NCI-H1930 (cell line): ENCODE measurements at places on chromosomes 7 and 10.
A peak's percentile ranks its signal among the peaks of the same experiment; 100 is the strongest.

- DNase-seq: no peak
Observed at GRCh38 chr10:88800152-88801125, 2.1 kb upstream of the LIPM start.

DNA sequence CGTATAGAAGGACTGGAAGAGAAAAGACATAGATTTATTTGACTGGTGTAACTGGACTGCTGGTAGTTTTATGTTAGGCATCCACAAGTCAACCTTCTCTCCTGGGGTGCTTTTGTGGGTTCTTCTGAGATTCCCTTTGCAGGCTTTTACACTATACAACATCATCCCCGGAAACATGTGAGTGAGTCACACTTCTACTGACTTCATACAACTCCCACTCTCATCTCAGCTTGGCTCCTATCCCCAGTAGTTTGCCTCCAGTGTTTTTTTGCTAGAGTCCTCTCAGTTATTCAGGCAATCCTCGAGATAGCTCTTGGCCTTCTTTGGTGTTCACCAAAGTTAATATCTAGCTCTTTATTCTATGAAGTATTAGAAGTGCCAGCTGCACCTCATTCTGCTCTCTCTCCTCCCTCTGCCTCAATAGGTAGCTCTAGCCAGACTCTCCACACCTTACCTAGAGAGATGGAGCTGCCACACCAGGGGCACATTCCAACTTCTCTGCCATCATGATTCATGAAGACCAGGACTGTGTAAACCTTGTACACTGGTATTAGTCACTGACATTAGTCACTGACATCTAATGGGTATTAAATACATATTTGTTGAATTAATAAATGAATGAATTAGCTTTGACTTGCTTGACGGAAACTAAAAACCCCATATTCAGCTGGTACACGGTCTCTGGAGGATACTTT, 281.9 kb downstream of the PPP1R3A start:
- DNase-seq: no peak

DNA sequence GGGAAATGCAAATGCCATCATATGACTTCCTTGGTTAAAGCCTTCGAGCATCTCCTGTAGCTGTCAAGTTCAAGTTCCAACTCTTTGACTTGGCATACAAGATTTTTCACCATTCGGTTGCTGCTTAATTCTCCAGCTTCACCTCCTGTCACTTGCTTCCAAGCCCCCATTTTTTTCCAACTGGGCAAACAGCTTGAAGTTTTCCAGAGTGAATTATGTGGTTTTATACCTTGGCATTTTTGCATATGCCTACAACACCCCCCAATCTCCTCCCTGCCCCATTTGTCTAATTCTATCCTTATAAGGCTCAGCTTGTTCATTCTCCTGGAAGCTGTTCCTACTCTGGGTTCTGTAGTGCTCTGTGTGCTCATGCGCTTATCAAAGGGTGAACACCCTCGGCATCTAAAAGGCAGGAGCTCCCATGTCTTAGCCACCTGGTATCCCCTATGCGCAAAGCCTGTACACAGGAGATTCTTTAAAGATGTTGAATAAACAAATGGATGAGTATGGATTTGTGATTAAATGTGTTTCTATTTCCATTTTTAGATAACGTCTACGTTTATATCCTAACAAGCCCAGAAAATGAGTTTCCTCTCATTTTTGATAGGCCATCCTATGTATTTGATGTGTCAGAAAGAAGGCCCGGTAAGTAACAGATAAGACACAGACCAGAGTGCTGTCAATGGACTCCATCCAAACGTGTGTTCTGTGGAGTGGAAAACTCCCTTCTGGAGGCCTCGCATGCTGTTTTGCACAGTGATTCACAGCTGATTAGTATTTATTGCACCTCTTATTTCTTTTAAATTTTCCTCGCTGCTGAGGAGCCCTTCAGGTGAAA, 52.5 kb downstream of the CDHR3 start:
- no peak for DNase-seq

DNA sequence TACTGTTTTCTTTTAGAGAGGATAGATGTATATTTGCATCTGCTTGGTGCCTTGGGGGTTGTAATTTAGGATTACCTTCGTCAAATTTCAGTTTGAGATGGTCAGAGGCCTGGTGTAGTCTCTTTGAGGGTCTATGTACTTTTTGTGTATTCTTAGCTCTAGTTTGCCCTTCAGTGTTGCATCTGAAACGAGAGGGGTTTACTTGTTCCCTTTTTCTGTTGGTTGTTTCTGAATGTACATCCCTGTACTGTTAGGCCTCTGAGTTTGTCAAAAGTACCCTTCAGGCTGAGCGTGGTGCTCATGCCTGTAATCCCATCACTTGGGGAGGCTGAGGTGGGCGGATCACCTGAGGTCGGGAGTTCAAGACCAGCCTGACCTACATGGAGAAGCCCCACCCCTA, 60.0 kb downstream of the MLLT10 start:
- no peak for DNase-seq

DNA sequence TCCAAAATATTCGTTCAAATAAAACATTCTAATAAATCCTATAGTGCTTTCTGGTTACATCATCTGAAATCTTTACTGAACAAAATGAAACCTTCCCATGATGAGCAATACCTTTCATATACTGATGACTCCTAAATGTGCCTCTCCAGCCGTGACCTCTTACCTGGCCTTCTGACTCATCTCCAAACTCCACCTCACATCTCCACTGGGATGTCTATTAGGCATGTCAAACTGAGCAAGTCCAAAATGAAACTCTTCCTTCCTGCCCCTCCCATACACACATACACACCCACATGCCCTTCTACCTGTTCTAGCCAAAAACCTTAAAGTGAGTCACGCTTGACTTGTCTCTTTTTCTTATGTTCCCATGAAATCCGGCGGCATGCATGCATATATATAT, 22.9 kb downstream of the GSAP start:
- DNase-seq: no peak

- DNase-seq: no peak
Observed at GRCh38 chr10:3480281-3480989, 304.6 kb downstream of the KLF6 start.

DNA sequence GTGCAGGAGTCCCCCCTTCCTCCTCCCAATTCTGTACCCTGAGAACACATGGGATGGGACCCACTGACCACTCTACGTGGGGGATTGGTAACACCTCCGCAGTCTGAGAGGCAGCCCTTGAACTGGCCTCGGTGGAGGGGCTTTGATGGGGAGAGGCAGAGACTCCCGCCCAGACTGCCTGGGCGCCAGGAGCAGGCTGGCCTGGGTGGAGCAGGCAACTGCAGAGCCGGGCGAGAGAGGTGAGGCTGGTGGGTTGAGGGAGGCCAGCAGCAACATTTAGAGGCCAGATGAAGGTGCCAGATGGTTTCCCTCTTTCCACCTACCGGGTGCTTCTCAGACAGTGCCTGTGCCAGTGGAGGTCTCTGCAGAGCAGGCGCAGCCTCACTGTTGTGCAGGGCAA, 30.7 kb upstream of the ZNF467 start:
- no peak for DNase-seq

GRCh38 chr7:135490783-135491182, 19.1 kb downstream of the CNOT4 start:
- no peak for DNase-seq

DNA sequence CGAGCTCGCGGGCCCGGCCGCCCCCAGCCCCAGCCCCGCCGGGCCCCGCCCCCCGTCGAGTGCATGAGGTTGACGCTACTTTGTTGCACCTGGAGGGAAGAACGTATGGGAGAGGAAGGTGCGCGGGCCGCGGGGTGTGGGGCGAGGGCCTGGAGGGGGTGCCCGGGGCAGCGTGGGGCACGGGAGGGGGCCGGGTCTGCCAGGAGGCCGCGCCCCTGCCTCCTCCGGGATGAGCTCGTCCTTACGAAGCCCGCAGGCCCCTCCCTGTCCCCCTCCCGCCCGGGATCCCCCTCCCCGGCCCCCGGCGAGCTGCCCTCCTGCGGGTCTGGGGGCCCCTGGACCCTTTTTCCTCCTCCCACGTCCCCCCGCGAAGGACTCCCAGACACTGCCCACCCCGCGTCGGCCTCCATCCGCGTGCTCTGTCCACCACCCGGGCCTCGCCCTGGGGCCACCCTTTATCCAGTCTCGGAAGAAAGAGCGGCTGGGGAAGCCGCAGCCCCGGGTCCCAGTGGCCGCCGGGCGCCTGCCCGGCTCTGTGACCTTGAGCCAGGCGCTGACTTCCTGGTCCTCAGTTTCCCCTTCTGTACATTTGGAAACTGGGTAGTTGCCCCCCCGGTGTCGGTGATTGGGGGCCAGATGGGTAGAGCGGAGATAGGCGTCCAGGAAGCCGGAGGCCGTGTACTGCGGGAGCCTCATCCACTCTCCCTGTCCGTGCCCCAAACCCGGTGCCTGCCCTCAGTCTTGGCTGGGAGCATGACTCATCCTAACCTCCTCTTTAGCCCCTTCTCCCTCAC, 521 bp downstream of the LIMK1 start:
- peak; percentile 65 for DNase-seq

DNA sequence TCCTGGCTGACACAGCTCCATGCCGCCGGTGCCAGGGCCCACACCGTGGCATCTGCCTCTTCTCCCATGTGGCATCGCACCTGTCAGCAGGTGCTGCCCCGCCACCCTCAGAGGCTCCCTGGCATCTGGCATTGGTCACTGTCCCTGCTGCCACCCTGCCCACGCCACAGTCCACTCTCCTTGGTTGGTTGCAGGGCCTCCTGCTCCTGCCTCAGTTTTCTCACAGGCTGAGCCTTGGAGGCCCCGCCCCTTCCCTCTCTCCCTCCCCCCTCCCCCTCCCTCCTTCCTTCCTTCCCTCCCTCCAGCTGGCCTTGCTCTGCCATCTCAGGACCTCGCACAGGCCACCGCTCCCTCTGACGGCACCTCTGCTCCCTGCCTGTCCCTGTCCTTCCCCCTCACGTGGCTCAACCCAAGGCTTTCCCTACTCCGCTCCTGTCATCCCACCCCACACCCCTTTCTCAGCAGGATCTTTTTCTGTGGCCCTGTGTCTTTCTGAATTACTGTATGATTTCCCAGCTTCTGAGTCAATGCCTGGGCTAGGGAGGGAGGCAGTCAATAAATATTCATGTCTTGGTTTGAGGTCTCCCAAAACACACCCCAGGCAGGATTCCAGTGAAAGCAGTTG, 87.4 kb downstream of the INPP5A start:
- DNase-seq: no peak

- DNase-seq: no peak
Observed at GRCh38 chr10:76666891-76667290, 970.7 kb downstream of the KCNMA1 start.

- DNase-seq: no peak
Observed at GRCh38 chr10:102090772-102091171, 25.6 kb downstream of the HPS6 start.

- DNase-seq: no peak
Observed at GRCh38 chr10:118851062-118852035, 96.6 kb upstream of the CACUL1 start.

DNA sequence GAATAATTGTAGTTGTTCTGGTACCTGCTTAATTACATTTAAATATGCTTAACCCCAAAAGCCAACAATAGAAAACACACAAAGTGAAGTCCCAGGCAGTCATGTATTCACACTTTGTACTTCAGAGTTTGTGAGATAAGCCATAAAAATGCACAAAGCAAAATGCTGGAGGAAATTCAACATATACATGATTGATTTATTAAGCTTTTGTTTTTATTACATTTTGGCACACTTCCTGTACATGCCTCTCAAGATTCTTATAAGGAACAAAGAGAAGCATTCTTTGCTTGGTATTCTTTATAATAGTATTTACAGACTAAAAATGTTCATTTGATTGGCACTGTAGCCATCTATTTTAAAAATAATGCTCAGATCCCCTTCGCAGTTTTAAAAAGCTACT, 107.7 kb upstream of the ANK3 start:
- DNase-seq: no peak

GRCh38 chr7:78400038-78400437, 601.5 kb downstream of the PHTF2 start:
- DNase-seq: no peak

DNA sequence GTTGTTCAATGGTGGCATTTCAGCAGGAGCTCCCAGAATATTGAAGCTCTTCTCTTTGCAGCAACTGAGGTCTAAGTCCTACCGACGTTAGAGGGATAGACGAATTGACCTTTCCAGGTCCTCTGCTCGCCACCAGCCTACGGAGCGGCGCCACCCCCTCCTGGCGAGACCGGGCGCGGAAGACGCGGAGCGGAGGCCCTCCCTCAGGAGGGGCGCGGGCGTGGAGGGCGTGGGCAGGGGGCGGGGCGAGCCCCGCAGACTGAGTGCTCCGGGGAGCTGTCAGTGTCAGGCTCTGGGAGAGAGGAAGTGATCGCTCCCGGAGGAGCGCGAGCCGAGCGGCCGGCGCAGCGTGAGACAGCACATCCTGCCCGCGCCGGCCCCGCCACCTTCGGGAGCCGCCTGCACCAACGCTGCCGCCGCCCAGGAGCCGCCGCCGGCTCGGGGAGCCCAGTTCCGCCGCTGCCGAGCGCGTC, at the start of gene DYNC1I1:
DYNC1I1 (plus strand) TSS at position 257 of the 473 bp plus-strand sequence. CDS start 32,176 bp downstream, outside the sequence.
- peak; percentile 71 for DNase-seq

DNA sequence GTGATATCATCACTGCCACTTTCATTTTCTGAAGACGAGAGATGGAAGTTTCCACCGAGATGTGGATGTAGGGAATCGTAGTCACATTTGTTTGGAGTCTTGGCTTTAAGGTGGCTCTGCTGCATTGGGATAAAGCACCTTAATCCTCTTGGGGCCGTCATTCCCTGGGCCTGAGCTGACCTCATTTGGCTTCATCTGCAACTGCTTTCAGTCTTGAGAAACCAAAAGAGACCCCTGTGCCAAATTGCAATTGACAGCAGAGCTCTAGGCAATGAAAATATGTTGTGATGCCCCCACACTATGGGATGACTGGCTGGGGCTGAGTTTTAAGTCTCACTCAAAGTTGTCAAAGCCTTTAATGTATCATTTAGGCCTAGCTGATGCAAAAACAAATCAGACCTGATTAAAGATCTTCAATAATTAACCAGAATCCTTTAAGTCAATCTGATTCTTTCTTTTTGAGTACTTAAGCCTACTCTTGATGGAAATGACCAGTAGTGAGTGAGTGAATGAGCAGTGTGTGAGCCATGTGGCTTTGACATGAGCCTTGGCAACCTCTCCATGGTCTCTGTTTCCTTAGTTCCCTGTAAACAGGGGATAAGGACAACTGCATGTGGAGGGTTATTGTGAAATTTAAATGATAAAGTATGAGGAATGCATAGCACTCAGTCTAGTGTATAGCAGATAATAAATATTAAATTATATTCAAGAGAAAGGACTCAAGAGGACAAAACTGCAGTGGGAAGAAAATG, 155.0 kb downstream of the BMPER start:
- no peak for DNase-seq

- DNase-seq: no peak
Observed at GRCh38 chr10:60035984-60036383, 129.6 kb upstream of the CCDC6 start.

- DNase-seq: peak; percentile 30
Observed at GRCh38 chr7:113698556-113699220, 220.1 kb downstream of the PPP1R3A start.
